ENCODE measurements at places on chromosomes 16 and 17. TPM values are rescaled to one million over a fixed set of nuclear protein-coding genes. Genes with fewer than 3 reads are reported as not detected.
A peak's percentile ranks its signal among the peaks of the same experiment; 100 is the strongest.

Gene HNF1B
- total RNA-seq = 0.30 TPM

Gene ZNF594
- total RNA-seq = 17.5 TPM

Gene CMTM4
- 1.3 TPM for total RNA-seq

Gene DNAH3
- not detected for total RNA-seq

Gene UTS2R
- not detected for total RNA-seq

Gene TNK1
- total RNA-seq = 6.5 TPM

Gene HS3ST3A1
- total RNA-seq = not detected

Gene LCAT
- total RNA-seq = 23.6 TPM

Gene KRTAP2-3
- not detected for total RNA-seq

Gene PLEKHG4
- 15.7 TPM for total RNA-seq

Gene HES7
- 0.75 TPM for total RNA-seq

Gene SLFN5
- total RNA-seq = 239 TPM

Gene CMTM1
- total RNA-seq = 10.6 TPM

GRCh38 chr17:58747674-58748073 is 8.0 kb upstream of the PPM1E start:
- no peaks in the 10 kb centered on the region for H3K4me1 ChIP-seq
- H3K36me3 ChIP-seq = no peaks in the 10 kb centered on the region
- no peak overlapping the region for H3K27ac ChIP-seq
- H3K27me3 ChIP-seq = peaks cover 10% of the 10 kb centered on the region
- H3K4me3 ChIP-seq = no peak overlapping the region

DNA sequence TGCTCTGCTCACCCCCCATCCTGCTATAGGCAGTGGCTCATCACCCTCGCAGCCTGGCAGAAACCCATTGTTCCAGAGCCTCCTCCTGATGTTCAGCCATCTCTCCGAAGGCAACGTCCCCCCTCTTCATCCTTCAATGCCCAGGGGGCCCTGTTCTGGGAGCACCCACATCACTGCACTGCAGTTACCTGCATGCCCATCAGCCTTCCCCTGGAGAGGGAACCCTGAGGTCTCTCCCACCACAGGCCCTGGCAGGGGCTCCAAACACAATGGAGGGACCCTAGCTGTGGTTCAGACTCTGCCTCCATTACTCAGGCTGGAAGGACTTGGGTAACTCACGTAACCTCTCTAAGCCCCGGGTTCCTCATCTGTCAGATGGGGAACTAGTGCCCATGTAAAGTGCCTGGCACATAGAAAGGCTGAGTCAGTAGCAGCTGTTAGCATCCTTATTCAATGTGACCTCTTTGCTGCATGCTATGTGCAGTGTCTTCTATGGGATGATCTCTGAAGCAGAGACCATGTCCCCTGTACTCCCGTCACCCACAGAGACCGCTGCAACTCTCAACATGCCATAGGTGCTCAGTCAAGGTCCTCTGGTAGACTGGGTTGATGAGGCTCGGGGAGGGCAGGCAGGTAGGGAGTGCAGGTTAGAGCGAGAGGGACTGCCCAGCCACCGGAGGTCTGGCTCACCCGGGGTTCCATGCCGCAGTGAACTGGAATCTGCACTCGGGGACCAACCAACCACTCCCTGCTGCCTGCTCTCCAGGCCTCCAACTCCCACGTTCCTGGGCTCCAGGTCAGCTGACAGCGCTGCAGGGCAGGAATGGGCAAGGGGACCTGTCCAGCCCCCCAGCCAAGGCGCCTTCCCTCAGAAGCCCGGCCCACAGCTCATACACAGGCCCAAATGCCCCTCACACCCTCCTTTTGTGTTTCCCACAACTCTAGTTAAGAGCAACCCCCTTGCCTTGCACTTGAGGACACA is 233.2 kb downstream of the ZNF423 start:
- H3K36me3 ChIP-seq = no peaks in the 10 kb centered on the region
- no peak overlapping the region for H3K27ac ChIP-seq
- H3K4me1 ChIP-seq = no peaks in the 10 kb centered on the region

- no peaks in the 10 kb centered on the region for H3K36me3 ChIP-seq
- DNase-seq = no peak
- H3K4me1 ChIP-seq = peaks cover 9% of the 10 kb centered on the region
- H3K4me3 ChIP-seq = no peak overlapping the region
These were observed 6.3 kb downstream of the CDH5 start for GRCh38 chr16:66372898-66373155.

DNA sequence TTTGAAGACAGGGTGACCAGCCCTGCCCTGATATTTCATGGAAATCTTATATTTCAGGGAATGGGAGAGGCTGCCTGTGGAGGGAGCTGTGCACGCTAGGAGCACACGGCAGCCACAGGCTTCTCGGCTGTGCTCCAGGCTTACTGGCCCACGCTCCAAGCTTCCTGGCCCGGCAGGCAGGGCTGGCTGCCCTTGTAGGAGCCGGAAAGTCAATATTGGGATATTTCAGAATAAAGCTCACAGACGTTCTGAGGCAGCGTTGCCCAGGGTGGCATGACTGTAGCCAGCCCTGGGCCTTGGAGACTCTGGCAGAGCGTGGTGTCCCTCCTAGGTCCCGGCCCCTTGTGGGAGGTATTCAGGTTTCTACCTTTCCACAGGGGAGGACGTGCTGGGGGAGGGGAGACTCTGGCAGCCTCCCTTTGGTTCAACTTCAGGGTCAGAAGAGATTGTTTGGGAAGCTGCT is 95.6 kb downstream of the NPIPB11 start:
- H3K27me3 ChIP-seq = no peaks in the 10 kb centered on the region
- no peaks in the 10 kb centered on the region for H3K4me1 ChIP-seq
- DNase-seq = no peak
- no peak overlapping the region for H3K4me3 ChIP-seq
- no peak overlapping the region for H3K27ac ChIP-seq
- no peaks in the 10 kb centered on the region for H3K36me3 ChIP-seq

- H3K36me3 ChIP-seq = no peaks in the 10 kb centered on the region
- H3K27me3 ChIP-seq = peaks cover 83% of the 10 kb centered on the region
- DNase-seq = no peak
These were observed 1.1 kb downstream of the SPECC1 start for GRCh38 chr17:20010099-20010863.

GRCh38 chr16:67653789-67654402 is 6.2 kb downstream of the ACD start:
- H3K4me3 ChIP-seq = no peak overlapping the region
- peaks cover 10% of the 10 kb centered on the region for H3K4me1 ChIP-seq
- peaks cover 23% of the 10 kb centered on the region for H3K36me3 ChIP-seq
- no peaks in the 10 kb centered on the region for H3K27me3 ChIP-seq

DNA sequence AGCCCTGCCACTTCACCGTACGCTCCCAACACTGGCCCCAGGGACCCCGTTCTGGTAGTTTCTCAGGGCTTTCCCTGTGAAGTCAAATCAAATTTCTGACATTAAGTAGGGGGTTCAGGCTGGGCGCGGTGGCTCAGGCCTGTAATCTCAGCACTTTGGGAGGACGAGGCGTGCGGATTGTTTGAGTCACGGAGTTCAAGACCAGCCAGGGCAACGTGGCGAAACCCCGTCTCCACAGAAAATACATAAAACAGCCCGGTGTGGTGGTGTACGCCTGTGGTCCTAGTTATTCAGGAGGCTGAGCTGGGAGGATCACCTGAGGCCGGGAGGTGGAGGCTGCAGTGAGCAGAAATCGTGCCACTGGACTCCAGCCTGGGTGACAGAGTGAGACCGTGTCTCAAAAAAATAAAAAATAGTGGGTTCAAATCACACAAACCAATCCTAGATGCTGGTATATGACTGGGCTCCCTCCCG is 632 bp downstream of the CYBC1 start:
- peak overlapping the region; percentile 96 for H3K4me3 ChIP-seq
- H3K27me3 ChIP-seq = no peaks in the 10 kb centered on the region
- no peak for DNase-seq

- H3K36me3 ChIP-seq = peaks cover 14% of the 10 kb centered on the region
- H3K4me1 ChIP-seq = peaks cover 66% of the 10 kb centered on the region
- peak overlapping the region; percentile 81 for H3K27ac ChIP-seq
- peak overlapping the region; percentile 67 for H3K4me3 ChIP-seq
- DNase-seq = peak; percentile 76
- no peaks in the 10 kb centered on the region for H3K27me3 ChIP-seq
These were observed 11.7 kb downstream of the CCDC57 start for GRCh38 chr17:82200743-82201497.

DNA sequence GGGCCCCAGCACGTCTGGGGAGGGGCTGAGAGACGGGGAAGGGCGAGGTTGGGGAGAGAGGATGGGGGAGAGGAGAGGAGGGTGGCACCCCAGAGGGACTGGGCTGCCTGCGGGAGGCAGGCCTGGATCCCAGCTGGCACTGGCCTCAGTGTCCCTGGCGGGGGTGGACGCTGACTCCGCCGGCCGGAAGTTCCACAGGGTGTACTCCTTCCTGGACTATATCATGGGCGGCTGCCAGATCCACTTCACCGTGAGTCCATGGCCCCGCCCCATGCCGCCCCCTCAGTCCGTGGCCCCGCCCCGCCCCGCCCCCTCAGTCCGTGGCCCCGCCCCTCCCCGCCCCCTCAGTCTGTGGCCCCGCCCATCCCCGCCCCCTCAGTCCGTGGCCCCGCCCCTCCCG is 11.3 kb downstream of the CPNE7 start:
- no peak overlapping the region for H3K27ac ChIP-seq
- H3K27me3 ChIP-seq = no peaks in the 10 kb centered on the region
- no peaks in the 10 kb centered on the region for H3K4me1 ChIP-seq
- DNase-seq = peak; percentile 34

DNA sequence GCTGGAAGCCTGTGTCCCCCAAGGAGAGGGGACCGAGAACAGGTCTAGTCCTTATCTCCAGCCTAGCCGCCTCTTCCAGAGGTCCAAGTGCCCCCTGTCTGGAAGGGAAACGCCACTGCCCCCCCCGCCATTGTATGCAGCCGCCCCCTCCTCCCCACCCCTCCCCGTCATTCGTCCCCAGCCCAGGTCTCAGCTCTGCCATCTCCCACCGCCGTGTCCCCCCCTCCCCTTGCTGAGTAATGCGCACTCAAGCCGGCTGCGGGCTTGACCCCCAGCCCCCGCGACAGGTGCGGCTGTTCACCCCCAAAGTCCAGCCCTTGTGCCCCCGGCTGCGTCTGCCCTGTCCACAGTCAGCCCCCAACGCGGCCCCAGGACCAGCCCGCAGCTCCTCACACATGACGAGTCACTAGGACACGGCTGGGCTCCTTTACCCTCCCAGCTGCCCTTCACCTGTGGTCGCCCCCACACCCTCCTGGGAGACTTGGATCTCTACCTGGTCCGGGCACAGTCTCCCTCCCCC is 622 bp downstream of the GPRC5B start:
- peak overlapping the region; percentile 53 for H3K4me3 ChIP-seq
- no peak overlapping the region for H3K27ac ChIP-seq
- no peak for DNase-seq
- peaks cover 44% of the 10 kb centered on the region for H3K27me3 ChIP-seq
- peaks cover 16% of the 10 kb centered on the region for H3K4me1 ChIP-seq
- no peaks in the 10 kb centered on the region for H3K36me3 ChIP-seq

GRCh38 chr16:78942625-78943245 is 657.8 kb downstream of the MAF start:
- no peaks in the 10 kb centered on the region for H3K4me1 ChIP-seq
- no peak overlapping the region for H3K4me3 ChIP-seq
- H3K36me3 ChIP-seq = no peaks in the 10 kb centered on the region

DNA sequence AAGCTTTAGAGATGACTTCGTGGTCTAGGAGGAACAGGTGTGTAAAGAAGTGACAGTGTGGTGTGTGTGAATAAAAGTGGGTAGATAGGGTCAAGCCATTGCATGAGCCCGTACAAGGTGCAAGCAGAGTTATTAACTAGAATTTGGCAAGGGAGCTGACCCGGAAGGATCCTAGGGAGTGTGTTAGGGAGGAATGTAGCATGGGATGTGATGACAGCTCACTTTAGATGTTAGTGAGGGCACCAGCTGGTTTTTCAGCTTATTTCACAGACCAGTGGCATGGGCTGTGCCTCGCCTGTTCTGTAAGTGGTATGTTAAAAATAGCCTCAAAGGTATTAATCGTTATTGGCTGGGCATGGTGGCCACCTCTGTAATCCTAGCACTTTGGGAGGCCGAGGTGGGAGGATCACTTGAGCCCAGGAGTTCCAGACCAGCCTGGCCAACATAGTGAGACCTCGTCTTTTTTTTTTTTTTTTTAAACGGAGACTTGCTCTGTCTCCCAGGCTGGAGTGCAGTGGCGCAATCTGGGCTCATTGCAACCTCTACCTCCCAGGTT is 8.3 kb downstream of the ANKRD40CL start:
- H3K36me3 ChIP-seq = peaks cover 2% of the 10 kb centered on the region
- peaks cover 7% of the 10 kb centered on the region for H3K27me3 ChIP-seq
- no peak for DNase-seq
- H3K4me1 ChIP-seq = peaks cover 4% of the 10 kb centered on the region
- H3K4me3 ChIP-seq = no peak overlapping the region

DNA sequence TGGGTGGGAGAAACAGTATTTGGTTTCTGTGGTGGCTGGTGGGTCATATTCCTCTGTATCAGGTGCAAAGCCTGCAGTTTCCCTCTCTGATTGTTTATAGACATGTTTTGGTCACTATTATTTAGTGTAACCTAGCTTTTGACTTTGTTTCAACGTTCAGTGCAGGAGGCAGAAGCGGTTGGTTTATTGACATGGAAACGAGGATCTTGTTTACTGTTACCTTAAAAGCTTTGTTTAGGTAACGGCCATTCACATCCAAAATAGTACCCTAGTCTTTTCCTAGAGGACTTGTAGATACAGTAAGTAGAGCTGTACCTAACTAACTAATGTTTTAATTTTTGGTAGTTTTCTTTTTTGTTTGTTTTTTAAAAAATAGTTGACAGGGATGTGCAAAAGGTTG is 3.5 kb downstream of the MSI2 start:
- peaks cover 56% of the 10 kb centered on the region for H3K36me3 ChIP-seq
- H3K4me3 ChIP-seq = peak overlapping the region; percentile 34
- no peaks in the 10 kb centered on the region for H3K27me3 ChIP-seq
- DNase-seq = no peak
- H3K4me1 ChIP-seq = peaks cover 63% of the 10 kb centered on the region

DNA sequence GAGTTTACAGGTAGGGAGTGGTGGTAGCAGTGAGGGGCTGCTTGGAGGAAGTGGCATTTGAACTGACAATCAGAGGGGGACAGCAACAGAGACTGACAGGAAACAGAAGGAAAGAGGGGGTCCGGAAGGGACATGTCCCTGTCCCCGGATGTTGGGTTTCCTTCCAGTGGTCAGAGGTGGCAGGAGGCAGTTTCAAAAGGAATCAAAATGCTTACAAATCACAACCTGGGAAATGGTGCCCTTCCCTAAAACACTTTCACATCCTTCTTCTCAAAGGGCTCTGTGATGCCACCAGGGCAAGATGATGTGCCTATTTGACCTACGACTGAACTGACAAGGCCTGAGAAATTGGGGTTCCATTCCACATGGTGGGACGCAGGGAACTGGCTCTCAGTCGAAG is 19.7 kb downstream of the ADGRG1 start:
- H3K36me3 ChIP-seq = no peaks in the 10 kb centered on the region
- H3K27ac ChIP-seq = peak overlapping the region; percentile 87
- H3K4me1 ChIP-seq = peaks cover 40% of the 10 kb centered on the region
- no peaks in the 10 kb centered on the region for H3K27me3 ChIP-seq

DNA sequence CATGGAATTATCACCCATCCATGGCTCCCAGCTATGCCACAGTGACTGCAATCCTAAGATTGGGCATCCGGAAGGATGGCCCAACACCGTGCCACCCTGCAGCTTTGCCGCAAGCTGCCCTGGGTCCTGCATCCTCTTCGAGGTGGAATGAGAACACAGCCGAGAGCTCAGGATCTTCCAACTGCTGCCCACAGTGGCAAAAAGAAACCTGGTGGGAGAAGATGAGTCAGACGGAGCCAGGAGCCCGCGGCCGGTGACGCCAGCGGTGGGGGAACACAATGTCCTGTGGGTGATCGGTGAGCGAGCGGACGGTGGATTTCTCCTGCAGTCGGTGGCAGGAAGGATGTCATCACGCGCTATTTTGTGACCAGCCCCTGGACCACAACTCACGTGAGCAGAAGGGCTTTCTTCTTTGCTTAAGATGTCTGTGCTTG is 20.1 kb downstream of the CD7 start:
- no peaks in the 10 kb centered on the region for H3K27me3 ChIP-seq
- H3K4me3 ChIP-seq = peak overlapping the region; percentile 89
- H3K36me3 ChIP-seq = peaks cover 2% of the 10 kb centered on the region
- peak; percentile 85 for DNase-seq

- DNase-seq = no peak
These were observed 37.1 kb upstream of the NOL11 start for GRCh38 chr17:67680445-67681224.

All from activated naive CD8-positive, alpha-beta T cell treated with anti-CD3 and anti-CD28 coated beads, Interleukin-2, amount 10 ng/mL, durations not matched to agents 7 days and 5 days (primary cell).